Omental fat pad (tissue), 4 donors: ENCODE measurements at places on chromosomes 13 and 19.

DNA sequence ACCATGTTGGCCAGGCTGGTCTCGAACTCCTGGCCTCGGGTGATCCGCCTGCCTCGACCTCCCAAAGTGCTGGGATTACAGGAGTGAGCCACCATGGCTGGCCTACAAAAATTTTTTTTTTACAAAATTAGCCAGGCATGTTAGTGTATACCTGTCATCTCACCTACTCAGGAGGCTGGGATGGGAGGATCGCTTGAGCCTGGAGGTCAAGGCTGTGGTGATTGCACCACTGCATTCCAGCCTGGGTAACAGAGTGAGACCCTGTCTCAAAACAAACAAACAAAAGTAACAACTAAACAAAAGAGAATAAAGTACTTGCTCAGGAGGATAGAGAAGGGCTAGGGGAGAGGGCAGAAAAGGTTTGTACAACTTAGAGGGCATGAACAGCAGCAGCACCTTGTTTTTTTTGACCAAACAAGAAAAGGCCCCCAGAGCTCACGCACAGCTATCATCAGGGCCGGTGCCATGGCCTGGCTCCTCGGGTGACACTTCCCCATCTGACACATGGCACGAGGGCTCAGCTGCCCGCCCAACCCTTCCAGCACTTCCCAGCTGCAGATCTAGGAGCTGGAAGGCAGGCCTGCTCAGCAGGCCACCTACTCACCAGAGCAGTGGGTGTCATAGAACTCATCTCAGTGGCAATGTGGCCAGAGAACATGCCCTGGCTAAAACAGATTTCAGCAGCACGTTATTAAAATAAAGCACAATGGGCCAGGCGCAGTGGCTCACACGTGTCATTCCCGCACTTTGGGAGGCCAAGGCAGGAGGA lies 8.6 kb upstream of the SLC7A9 start:
- DNase-seq = no peak

DNA sequence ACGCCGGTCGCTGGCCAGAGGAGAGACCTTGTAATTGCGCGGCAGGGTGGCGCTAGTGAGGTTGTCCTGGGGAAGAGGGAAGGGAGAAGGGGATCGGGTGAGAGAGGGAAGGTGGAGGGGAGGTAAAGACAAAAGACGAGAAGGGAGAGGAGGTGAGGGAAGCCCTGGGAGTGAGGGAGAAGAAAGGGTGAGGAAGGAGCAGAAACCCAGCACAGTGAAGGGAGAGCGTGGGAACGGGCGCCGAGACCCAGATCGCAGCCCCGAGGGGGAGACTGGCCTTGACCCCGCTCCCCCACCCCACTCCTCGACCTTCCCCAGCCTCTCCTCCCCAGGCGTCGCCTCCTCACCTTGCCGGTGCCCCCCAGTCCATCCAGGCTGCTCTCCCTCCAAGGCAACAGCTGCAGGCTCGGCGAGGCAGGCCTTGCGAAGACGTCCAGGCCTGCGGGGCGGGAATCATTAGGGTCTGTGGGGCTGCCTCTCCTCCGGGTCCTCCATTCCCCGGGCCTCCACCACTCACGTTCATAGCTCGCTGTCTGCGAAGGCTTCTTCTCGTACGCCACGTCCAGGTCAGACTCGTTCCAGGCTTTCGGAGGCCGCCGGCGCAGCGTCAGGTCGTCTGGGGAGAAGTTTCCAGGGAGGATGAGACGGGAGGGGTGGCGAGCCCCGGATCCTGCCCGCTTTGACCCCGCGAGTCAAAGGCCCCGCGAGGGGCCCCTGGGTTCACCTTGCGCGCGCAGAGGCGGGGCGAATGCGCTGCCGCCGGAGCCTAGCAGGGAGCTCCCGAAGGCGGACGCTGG lies 8.8 kb downstream of the PPP1R13L start:
- DNase-seq = no peak

GRCh38 chr13:20428666-20429644 lies 96.7 kb downstream of the CRYL1 start:
- no peak for DNase-seq

- no peak for DNase-seq
Measured at GRCh38 chr13:63389756-63390155, 1974.1 kb upstream of the PCDH20 start.

DNA sequence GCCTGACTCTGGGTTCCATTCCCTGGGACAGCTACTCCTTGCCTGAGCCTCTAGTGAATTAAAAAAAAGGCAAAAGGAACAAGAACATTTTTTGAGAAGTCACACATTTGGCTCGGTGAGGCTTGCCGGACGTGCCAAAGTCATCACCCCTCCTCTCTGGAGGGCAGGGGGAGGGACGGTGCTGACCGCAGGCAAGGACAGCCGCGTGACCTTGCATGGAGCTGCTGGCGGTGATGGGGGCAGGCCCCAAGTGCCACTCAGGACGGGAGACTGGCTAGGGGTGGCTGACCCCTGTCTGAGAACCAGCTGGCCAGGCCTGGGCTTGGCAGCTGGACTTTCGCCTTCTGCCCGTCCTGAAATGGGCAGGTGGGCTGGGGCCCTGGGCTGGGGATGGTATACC lies 26.4 kb downstream of the MAP2K2 start:
- DNase-seq = no peak

- DNase-seq = no peak
Measured at GRCh38 chr19:39132344-39132969, 6.9 kb downstream of the PAK4 start.

DNA sequence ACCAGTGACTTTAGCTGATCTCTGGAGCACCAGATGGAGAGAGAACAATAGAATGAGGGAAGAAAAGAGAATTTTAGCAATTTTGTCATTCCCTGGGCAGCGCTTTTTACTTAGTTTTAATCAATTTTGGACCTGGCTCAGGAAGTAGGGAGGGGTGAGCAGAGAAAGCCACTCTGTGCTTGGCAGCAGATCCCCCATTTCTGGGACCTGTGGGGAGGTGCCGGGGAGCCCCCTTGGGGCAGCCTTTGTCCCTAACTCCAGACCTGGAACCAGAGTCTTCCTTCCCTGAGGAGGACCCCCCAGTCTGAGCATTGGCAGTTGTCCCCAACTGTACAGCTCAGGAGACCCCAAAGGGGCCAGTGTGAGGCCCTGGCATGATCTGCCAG lies 10.5 kb downstream of the LYL1 start:
- DNase-seq = no peak

DNA sequence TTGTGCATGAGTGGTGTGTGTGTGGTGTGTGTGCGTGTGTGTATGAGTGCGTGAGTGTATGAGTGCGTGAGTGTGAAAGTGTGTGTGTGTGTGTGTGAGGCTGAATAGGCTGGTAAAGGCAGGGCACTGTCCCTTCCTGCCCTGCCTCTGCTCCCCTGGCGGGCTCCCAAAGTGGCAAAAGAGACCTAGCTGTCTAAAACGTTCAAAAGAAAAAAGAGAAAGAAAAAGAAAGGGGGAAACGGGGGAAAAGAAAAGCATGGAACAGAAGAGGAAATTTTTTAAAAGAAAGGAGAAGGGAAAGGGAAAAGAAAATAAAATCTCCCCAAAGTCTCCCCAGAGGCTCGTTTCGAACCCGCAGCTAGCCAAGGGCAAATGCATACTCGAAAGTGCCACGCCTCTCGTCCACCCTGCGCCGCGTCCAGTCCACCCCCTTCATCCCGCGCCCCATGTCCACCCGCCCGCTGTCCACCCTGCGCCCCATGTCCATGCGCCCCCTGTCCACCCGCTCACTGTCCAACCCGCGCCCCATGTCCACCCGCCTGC lies 37.0 kb upstream of the FLT1 start:
- no peak for DNase-seq

- no peak for DNase-seq
Measured at GRCh38 chr19:40948580-40949299, 42.3 kb upstream of the CYP2B6 start.

DNA sequence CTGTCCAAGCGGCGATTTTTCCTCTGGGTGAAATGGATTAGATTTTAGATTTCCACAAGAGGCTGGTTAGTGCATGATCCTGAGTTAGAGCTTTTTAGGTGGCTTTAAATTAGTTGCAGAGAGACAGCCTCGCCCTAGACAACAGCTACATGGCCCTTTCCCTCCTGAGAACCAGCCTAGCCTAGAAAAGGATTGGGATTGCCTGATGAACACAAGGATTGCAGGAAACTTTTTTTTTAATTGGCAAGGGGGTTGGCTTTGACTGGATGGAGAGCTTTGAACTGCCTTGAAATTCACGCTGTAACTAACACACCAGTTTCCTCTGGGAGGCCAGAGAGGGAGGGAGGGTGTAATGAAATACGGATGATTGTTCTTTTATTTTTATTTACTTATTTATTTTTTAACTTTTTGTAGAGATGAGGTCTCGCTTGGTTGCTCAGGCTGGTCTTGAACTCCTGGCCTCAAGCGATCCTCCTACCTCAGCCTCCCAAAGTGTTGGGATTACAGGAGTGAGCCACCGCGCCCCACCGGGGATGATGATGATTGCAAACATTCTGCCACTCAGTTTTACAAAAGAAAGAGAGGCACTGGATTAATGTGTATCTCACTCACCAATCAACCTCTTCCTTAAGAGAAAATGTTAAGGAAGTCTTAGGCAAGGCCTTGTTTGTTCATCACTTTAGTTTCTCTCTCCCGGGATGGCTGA lies 1.9 kb downstream of the LDLR start:
- no peak for DNase-seq

GRCh38 chr19:17886515-17886914 lies 14.8 kb downstream of the SLC5A5 start:
- no peak for DNase-seq

DNA sequence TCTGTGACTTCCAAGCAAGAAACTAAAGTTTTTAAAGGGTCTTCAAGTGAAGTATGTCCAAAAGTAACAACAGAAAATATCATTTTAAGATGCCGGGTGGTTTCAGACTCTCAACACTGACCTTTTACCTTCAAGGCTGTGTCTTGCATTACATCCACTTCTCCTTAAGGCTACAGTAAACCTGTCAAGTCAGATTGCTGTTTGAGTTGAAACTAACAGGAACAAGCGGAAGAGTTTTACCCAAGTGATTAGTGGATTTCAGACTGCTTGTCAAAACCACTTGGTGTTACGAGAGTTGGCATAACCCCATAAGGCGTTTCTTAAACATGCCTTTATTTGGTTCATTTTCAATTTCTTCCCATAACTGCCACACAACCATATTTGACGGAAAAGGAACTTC lies 283.1 kb downstream of the DCT start:
- DNase-seq = no peak

- DNase-seq = no peak
Measured at GRCh38 chr13:78758549-78758948, 99.6 kb upstream of the OBI1 start.

DNA sequence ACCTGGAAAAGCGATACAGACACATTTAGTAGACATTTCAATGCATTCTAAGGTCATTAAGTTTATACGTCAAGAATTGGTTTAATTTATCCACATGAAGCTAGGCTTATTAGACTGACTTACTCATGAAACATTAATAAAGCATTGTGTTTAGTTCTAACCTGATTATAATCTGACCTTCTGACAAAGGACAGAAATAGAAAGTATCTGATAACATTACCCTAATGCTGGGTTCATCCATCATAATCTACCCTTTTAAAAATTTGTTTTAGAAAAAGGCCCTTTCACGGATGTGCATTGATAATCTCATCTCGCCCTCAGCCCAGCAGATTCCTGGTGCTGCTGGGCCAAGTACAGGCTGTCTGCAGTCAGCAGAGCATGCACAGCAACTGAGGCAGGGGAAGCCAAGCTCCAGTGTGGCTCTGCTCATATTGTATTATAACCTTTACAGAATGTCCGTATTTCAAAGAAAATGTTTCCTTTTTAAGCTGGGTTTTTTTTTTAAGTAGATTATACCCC lies 142.1 kb upstream of the MAB21L1 start:
- no peak for DNase-seq

- no peak for DNase-seq
Measured at GRCh38 chr13:111304041-111304544, 16.3 kb upstream of the TEX29 start.

- DNase-seq = no peak
Measured at GRCh38 chr19:48999481-49000325, 6.0 kb downstream of the RUVBL2 start.

- no peak for DNase-seq
Measured at GRCh38 chr19:33089010-33089409, 8.0 kb downstream of the GPATCH1 start.

GRCh38 chr19:46946611-46947238 lies 72.9 kb upstream of the NPAS1 start:
- no peak for DNase-seq

- DNase-seq = no peak
Measured at GRCh38 chr13:79295906-79296706, 109.9 kb downstream of the RBM26 start.

DNA sequence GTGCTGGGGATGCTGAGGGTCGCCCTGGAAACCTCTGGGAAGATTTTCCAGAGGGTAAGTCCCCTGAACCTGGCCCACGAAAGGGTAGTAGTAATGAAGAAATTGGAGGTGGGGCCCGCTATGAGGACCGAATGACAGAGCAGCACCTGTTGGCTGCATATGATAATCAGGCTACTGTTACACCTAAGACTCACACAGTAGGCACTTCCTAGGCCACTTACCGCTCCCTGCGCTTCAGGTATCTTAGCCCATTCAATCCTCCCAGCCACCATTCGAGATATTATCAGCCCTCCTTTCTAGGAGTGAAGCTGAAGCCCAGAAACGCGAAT lies 4.3 kb upstream of the LRFN3 start:
- no peak for DNase-seq

DNA sequence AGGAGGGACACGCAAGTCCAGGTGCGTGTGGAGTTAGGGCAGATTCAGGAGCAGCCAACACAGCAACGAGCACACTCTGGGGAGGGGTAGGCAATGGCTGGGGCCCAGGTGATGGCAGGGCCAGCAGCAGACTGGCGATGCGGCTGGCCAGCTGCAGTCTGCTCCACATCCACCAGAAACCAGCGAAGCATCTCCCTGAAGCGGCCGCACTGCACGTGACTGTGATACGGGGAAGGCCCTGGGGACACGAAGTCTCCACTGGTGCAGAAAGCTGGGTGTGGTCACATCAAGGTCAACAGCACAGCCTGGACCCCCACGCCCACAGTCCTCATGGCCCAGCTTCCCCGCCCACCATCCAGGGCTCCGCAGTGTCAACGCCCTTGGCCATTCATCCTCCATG lies 21.3 kb upstream of the EPHX3 start:
- no peak for DNase-seq

DNA sequence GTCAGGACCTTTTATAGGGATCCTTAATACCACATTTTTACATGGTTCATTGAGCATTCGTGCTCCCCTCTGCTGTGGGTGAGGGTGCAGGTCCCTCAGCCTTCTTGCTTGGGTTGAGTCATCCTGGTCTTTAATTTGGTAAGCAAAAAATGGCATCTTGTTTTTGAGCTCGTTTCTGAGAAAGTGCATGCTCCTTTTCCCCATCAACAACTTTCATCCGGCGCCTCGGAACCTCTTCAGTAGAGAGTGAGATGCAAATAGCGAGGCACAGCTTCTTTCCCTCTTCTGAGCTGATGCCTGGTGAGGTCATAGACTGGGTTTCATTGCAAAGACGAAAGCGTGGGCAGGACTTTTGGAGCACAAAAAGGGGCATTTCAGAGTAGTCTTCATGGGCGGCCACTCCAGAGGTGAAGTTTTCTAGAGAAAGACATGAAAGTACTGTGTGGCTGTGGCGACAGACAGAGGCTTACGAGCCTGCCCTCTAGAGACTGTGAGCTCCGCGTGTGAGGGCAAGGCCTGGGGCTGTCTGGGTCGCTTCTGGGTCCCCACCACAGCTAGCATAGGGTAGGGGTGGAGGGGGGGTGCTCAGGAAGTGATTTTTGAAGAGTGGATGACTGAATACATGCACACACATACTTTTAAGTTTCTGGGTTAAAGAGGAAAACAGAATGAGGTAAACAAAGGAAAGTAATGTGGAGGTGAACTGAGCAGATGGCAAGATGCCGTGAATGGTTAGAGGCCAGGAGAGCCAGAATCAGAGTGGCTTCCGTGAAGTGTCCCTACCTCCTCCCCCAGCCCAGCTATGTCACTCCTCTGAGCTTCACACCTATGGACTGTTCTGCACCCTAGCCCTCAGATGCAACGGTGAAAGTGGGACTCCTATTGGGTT lies 44.3 kb downstream of the BBC3 start:
- DNase-seq = no peak
